ENCODE measurements at places on chromosomes 7 and 10. TPM values are rescaled to one million over a fixed set of nuclear protein-coding genes. Genes with fewer than 3 reads are reported as not detected.

GRCh38 chr7:2451171-2452073, 24.8 kb downstream of the GRIFIN start:
- peak overlapping the region; percentile 50 for H3K4me3 ChIP-seq
- no peaks in the 10 kb centered on the region for H3K27me3 ChIP-seq
- H3K4me1 ChIP-seq, result peaks cover 13% of the 10 kb centered on the region
- H3K27ac ChIP-seq, result peak overlapping the region; percentile 53
- DNase-seq, result peak; percentile 99
- H3K36me3 ChIP-seq, result peaks cover 22% of the 10 kb centered on the region

Gene LIPN
- total RNA-seq, result not detected

- no peaks in the 10 kb centered on the region for H3K27me3 ChIP-seq
- DNase-seq, result no peak
- peak overlapping the region; percentile 82 for H3K27ac ChIP-seq
- peaks cover 26% of the 10 kb centered on the region for H3K36me3 ChIP-seq
These were observed 1.8 kb downstream of the TSPAN13 start for GRCh38 chr7:16755397-16755796.

Gene FGFR2
- total RNA-seq, result 53.6 TPM

DNA sequence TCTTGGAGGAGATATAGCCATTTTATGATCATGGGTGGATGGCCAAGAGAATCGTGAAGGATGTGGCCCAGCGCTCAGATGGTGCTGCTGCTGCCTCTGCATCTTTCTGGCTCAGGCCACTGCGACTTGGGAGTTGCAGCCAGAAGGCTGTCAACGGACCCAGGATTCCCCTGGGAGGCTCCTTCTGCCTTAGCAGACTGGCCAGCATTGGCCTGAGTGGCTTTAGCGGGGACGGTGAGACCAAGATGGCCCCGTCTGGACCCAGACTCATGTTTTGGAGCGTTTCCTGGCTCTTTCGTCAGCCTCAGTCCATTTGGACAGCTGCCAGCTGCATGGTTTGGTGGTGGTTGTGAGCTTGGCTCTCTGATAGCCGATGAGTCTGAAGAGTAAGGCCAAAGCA, 97.2 kb downstream of the GALNT17 start:
- H3K36me3 ChIP-seq, result no peaks in the 10 kb centered on the region
- H3K4me1 ChIP-seq, result no peaks in the 10 kb centered on the region
- no peak overlapping the region for H3K4me3 ChIP-seq
- H3K27ac ChIP-seq, result no peak overlapping the region
- no peak for DNase-seq
- H3K27me3 ChIP-seq, result no peaks in the 10 kb centered on the region

DNA sequence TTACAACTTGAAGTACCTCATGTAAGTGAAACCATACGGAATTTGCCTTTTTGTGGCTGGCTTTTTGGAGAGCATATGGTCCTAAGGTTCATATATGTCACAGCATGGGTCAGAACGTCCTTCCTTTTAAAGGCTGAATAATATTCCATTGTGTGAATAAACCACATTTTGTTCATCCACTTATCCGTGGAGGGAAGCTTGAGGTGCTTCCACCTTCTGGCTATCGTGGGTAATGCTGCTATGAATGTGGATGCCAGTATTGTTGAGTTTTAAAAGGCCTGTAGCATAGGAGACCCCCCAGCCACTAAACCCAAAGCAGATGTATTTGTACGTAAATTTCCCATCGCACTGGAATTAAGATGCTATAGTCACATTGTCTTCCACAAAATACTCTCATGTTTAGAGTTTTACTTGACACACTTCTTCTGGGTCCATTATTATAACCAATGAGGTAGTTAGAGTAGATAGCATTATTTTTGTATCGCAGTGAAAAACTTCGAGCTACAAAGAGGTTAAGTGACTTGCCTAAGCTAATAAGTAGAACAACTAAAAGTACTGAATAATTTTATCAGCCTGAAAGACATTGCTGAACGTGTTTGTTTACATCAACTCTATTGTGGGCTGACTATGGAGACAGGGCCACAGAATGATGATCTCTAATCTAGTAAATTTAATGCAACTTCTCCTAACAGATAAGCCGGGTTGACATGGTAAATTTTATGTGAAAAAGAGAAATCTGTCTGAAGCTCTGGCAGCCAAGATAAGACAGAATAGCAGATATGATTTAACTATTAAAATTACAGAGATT, 183.0 kb upstream of the CTBP2 start:
- H3K36me3 ChIP-seq, result peaks cover 7% of the 10 kb centered on the region
- peak; percentile 5 for DNase-seq
- H3K27ac ChIP-seq, result no peak overlapping the region
- no peak overlapping the region for H3K4me3 ChIP-seq
- H3K4me1 ChIP-seq, result peaks cover 15% of the 10 kb centered on the region

Gene ADAM8
- total RNA-seq, result 54.4 TPM

GRCh38 chr10:97923057-97923456, 73.4 kb downstream of the GOLGA7B start:
- H3K36me3 ChIP-seq, result no peaks in the 10 kb centered on the region
- H3K4me3 ChIP-seq, result no peak overlapping the region
- peaks cover 59% of the 10 kb centered on the region for H3K27me3 ChIP-seq
- no peak overlapping the region for H3K27ac ChIP-seq
- H3K4me1 ChIP-seq, result peaks cover 24% of the 10 kb centered on the region

Gene ZNF679
- total RNA-seq, result not detected

- DNase-seq, result no peak
- H3K27ac ChIP-seq, result no peak overlapping the region
- no peak overlapping the region for H3K4me3 ChIP-seq
- H3K36me3 ChIP-seq, result peaks cover 15% of the 10 kb centered on the region
- H3K27me3 ChIP-seq, result peaks cover 56% of the 10 kb centered on the region
These were observed 2.7 kb downstream of the CCDC136 start for GRCh38 chr7:128794436-128794835.

- DNase-seq, result no peak
- H3K4me3 ChIP-seq, result no peak overlapping the region
- H3K27me3 ChIP-seq, result no peaks in the 10 kb centered on the region
- peaks cover 2% of the 10 kb centered on the region for H3K36me3 ChIP-seq
- peaks cover 16% of the 10 kb centered on the region for H3K4me1 ChIP-seq
These were observed 790.7 kb downstream of the TNS3 start for GRCh38 chr7:46791188-46791587.

DNA sequence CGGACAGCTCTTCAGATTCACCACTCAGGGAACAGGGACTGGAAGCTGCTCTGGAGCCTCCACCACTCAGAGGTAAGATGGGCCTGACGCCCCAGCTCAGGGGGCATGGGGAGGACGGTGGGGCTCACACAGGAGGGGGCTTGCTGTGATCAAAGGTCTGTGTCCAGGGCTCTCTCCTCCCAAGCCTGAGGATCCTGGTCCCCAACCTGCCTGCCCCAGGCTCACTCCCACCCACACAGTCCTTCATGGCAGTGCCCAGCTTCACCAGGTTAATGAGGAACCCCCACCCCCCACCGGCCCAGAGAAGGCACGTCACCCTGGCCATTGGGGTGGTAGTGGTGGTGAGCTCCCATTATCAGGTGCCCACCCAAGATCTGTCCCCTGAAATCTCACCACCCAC, 926.7 kb upstream of the ZNF722 start:
- H3K36me3 ChIP-seq, result no peaks in the 10 kb centered on the region
- no peak overlapping the region for H3K4me3 ChIP-seq
- H3K4me1 ChIP-seq, result no peaks in the 10 kb centered on the region
- H3K27me3 ChIP-seq, result no peaks in the 10 kb centered on the region
- no peak for DNase-seq
- H3K27ac ChIP-seq, result no peak overlapping the region

DNA sequence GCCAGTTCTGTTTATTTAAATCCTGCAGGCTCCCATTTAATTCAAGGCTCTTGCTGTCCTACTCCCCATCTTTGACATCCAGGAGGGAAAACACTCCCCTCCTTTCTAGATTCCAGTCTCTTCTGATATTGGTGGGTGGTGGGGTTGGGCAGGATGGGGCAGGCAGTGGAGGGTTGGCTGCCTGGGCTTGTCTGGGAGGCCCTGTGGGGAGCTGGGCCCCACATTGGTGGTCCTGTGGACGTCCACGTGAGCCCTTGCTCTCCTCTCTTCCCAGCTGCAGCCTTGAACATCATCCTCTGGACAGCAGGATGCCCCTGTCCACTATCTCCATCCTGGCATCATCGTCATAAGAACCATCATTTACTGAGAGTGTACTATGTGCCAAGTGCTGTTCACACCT, 108.9 kb upstream of the PCBD1 start:
- H3K4me3 ChIP-seq, result no peak overlapping the region
- DNase-seq, result no peak
- no peak overlapping the region for H3K27ac ChIP-seq
- H3K36me3 ChIP-seq, result no peaks in the 10 kb centered on the region

DNA sequence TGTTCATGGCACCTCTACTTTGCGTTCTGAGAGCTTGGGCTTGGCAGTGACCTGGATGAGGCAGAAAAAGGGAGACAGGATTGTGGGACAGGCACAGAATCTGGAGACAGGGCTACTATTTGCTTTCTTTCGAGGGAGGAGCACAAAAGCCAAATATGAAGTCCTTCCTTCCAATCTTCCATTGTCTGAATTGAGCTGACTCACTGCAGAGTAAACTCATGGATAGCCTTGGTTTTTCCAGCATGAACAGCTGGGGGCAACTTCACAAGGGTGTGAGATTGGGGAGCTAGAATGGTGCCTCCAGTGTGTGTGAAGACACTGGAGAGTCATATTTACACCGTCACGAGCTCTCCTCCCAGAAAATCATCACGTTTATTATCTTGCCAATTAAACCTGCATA, 55.6 kb upstream of the NRP1 start:
- DNase-seq, result no peak
- H3K4me3 ChIP-seq, result no peak overlapping the region
- H3K36me3 ChIP-seq, result no peaks in the 10 kb centered on the region

- no peak overlapping the region for H3K27ac ChIP-seq
- no peaks in the 10 kb centered on the region for H3K4me1 ChIP-seq
- no peaks in the 10 kb centered on the region for H3K27me3 ChIP-seq
- DNase-seq, result no peak
These were observed 4.9 kb downstream of the CDC123 start for GRCh38 chr10:12200850-12201249.

GRCh38 chr7:7304705-7305450, 122.5 kb downstream of the C1GALT1 start:
- no peak for DNase-seq
- no peak overlapping the region for H3K27ac ChIP-seq
- peaks cover 13% of the 10 kb centered on the region for H3K4me1 ChIP-seq
- H3K36me3 ChIP-seq, result no peaks in the 10 kb centered on the region
- H3K27me3 ChIP-seq, result no peaks in the 10 kb centered on the region

Gene FXYD4
- total RNA-seq, result not detected

DNA sequence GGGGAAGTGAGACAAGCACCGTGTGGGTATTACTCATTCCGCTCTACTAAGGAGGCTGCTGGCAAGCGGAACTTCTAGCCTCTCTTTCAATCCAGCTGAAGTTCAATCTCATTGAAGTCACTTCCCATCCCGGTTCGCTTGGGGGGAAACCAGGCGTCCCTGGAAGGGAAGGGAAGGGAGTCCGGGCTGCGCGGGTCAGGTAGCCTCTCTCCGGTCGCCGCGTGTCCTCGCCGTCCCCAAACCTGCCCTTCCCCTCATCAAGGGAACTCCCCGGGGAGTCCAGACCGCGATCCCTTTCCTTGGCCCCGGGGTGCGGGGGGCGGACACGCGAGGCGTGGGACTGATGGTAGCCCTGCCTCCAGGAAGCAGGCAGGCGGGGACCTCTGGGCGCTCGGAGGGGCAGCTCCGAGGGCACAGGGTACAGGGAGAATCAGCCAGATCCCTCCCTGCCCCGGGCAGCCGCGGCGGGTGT, 598 bp upstream of the ZEB1 start:
- peak overlapping the region; percentile 82 for H3K27ac ChIP-seq
- peaks cover 39% of the 10 kb centered on the region for H3K36me3 ChIP-seq
- no peak for DNase-seq
- peaks cover 27% of the 10 kb centered on the region for H3K4me1 ChIP-seq

Gene EGR2
- 0.68 TPM for total RNA-seq

DNA sequence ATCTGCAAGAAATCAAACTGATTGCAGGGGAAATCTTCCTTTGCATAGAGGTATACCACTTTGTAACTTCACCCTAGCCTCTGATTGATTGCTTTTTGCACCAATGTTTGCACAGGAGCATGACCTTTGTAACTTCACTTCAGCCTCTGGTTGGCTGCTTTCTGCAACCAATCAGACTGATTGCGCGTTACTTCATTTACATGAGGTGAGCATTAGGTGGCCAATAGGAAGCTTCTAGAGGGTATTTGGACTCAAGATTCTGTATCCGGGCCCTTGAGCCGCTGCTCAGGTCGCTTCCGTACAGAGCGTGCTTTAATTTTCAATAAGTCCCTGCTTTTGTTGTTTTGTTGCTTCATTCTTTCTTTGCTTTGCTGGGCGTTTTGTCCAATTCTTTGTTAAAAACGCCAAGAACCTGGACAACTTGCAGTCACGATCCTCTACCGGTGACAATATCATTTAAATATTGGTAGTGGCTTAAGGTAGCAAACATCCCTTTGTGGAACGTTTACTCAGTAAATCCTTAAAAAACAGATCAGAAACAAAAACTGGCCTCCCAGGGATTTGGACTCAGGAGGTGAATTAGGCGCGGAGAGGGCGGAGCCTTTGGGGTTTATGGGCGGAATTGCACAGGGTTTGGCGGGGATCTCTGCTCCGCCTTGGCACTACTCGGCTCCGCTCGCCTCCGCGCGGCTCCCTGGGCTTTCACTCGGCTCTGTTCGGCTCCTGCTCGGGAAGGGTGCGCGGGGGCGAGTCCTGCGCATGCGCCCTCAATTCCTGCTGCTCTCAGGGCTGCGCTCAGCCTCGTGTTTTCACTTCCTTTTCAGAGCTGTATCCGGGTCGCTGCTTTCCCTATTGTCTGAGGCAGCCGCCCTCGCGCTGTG, at the start of gene PHF14:
Gene PHF14, plus strand, starts transcription at position 812 of the 881 bp plus-strand sequence. CDS start 452 bp downstream, outside the sequence.
- H3K27ac ChIP-seq, result peak within 1 kb of the TSS; percentile 75
- DNase-seq, result peak; percentile 97
- H3K4me1 ChIP-seq, result peaks cover 9% of the 10 kb centered on the region

DNA sequence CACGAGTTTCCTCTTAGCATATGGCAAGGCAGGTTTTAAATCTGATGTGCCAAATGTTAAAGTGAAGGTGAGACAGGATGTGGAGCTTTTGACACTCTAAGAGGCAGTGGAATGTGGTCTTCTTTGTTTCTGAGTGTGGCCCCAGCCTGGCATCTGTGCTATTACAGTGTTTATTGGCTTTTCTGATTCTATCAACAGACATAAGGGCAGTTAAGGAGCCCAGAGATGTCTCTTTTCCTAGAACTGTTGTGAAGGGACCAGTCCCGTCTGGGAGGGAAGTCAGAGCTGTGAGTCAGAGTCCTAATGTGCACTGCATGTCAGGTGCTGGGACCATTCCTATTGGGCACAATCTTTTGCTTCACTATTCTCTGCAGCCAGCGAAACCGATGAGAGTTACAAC, 32.5 kb downstream of the TRUB1 start:
- H3K27ac ChIP-seq, result no peak overlapping the region
- peaks cover 9% of the 10 kb centered on the region for H3K4me1 ChIP-seq
- no peaks in the 10 kb centered on the region for H3K36me3 ChIP-seq
- no peaks in the 10 kb centered on the region for H3K27me3 ChIP-seq
- DNase-seq, result no peak
